ENCODE measurements at places on chromosomes 4 and X.

- no peak for DNase-seq
Observed at GRCh38 chr4:147924604-147925412, 192.9 kb downstream of the ARHGAP10 start.

GRCh38 chr4:180832073-180832472 lies 1411.1 kb upstream of the TENM3 start:
- no peak for DNase-seq

DNA sequence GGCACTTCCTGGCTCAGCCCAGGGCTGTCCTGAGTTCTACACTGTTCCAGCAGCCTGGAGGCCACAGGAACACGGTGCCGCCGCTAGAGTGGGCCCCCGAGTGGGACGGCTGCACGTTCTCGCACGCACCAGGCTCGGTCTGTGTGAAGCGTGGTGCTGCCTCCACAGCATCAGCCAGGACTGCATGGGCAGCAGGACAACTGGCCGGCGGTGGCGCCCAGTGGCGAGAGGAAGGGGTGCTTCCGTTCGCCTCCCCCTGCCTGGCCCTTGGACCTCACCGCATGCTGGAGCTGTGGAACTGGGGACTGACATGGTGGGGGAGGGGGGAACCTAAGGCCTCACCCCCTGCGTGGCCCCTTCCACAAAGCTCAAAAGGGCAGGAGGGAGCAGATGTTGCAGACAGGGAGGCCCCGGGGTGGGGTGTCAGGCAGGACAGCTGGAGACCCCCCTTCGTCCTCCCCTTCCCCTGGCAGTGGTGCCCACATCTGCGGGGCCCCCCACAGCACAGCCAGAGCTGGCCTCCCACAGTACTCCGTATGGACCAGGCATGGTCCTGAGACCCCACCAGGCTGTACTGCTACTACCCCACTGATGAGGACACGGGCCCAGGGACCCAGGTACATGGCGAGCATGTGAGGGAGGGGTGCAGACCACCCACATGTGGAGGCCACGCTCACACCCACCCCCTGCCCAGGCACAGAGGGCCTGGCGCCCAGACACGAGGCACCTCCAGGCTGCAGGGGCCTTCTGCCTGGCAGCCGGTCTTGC lies 58.5 kb downstream of the ACOX3 start:
- no peak for DNase-seq

- DNase-seq = no peak
Observed at GRCh38 chr4:39970671-39971640, 6.8 kb downstream of the PDS5A start.

GRCh38 chr4:121706595-121707021 lies 9.8 kb upstream of the ANXA5 start:
- DNase-seq = no peak

- DNase-seq = no peak
Observed at GRCh38 chr4:147753047-147753446, 21.2 kb downstream of the ARHGAP10 start.

- DNase-seq = no peak
Observed at GRCh38 chrX:25012793-25013631, 2.8 kb downstream of the ARX start.

DNA sequence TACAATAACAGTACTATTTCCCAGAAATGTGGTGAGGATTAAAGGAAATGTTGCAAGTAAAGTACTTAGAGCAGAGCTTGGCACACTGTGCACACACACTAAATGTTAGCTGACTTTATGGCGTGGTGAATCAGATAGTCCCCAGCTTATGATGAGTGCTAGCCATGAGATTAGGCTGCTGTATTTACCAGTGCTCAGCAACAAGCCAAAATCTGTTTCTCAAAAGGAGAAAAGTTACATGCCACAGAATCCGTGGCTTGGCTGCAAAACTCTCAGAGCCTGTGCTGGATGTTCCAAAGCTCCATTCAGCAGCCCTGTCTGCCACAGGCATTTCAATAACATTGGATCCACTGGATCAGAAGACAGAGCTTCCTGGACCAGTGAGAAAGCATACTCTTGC lies 12.8 kb upstream of the STBD1 start:
- no peak for DNase-seq

GRCh38 chr4:26873391-26874026 lies 12.9 kb downstream of the STIM2 start:
- no peak for DNase-seq

DNA sequence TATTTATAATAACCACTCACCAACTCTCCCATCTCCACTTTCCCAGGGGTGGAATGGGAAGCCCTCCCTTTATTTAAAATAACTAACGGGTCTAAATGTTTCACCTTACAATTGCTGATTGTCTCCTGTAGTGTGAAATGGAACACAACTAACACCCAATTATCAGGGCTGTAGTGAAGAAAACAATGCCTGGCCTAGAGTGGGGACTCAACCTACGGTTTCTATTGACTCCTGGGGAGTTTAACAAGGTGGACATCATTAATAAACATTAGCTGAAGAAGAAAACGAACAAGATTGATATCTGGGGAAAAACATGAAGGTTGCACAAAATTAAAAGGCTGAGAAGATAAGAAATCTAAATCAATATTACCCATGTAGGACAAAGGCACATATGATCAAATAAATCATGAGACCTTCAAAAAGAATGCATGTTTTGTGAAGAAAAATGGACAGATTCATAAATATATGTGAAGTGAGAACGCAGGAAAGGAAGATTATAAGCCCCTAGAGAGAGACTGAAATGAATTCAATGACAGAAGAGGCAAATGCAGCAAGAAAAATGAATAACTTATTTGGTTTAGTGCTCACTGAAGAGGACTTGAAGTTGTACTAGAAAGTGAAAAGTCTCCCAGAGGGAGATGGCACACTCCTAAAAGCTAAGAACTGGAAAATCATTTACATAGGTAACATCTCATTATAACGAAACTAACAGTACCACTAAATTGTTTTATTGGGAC lies 593.0 kb upstream of the AADAT start:
- DNase-seq = no peak

DNA sequence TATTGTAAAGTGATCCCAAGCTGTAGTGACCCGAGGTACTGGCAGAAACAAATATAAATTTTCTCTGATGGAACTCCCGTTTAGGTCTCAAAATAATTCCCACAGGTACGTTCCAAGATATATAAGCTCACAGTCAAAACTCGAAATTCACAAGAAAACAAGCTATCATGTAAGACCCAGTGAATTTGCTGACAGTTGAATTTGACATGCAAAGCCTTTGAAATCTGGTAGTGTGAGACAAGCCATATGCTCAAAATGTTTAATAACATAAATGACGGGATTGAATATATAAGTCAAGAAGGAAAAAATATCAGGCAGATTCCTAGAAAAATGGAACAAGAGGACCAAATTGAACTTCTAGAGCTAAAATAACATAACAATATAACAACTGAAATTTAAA lies 252.8 kb downstream of the TMA16 start:
- DNase-seq = no peak

All from Right ventricle myocardium superior (tissue), 1 donor.